ENCODE measurements at places on chromosomes 7 and 10.

GRCh38 chr10:100713049-100713858 lies 32.1 kb upstream of the PAX2 start:
- no peak for DNase-seq

GRCh38 chr10:29869593-29869992 lies 189.8 kb downstream of the JCAD start:
- DNase-seq, result no peak

GRCh38 chr7:99112097-99112496 lies 31.8 kb downstream of the SMURF1 start:
- no peak for DNase-seq

GRCh38 chr7:47783456-47784223 lies 164.6 kb downstream of the PKD1L1 start:
- DNase-seq, result no peak

DNA sequence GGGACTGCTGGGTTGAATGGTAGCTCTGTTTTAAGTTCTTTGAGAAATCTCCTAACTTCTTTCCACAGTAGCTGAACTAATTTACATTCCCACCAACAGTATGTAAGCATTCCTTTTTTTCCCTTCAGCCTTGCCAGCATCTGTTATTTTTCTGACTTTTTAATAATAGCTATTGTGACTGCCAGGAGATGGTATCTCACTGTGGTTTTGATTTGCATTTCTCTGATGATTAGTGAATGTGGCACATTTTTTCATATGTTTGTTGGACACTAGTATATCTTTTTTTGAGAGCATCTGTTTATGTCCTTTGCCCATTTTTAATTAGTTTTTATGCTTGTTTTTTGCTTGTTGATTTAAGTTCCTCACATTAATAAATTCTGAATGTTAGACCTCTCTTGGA lies 990.8 kb downstream of the GATA3 start:
- no peak for DNase-seq
